M059J (cell line): ENCODE measurements at places on chromosomes 1 and 21.

GRCh38 chr1:36734356-36734755 lies 251.6 kb upstream of the CSF3R start:
- no peak for DNase-seq

DNA sequence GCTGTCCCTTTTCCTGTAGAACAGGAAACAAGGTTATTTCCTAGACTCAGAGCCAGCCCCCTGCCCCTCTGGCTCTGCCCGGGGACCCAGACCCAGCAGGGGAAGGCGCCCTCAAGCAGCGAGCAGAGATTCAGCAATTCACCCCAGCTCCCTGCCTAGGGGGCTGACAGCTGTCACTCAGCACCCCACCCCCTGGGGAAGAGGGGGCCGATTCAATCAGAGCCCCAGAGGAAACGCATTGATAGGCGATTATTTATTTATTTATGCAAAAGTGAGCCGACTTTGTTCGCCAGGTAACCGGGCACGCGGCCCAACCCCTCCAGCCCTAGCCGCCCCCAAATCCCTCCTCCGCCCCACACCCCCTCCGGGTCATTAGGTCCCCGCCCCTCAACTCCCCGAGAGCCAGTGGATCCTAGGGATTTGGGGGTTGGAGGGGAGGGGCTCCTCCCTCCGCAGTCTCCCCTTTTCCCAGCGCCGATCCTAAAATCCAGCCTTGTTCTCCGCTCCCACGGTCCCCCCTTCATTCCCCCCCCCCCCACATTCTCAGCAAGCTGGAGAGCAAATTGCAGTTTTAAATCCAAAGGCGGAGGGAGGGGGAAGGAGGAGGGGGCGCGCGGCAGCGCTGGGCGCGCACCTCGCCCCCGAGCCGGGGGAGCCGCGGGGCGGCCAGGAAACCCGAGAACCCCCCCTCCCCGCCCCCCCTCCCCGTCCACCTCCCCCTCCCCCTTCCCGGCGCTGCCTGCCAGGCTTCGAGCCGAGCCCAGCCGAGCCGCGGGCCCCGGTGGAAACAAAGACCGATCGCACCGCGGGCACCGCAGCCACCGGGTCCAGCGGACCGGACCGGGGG lies 1.3 kb downstream of the AHDC1 start:
- no peak for DNase-seq

GRCh38 chr1:60969971-60970509 lies 112.3 kb upstream of the NFIA start:
- DNase-seq, result no peak

DNA sequence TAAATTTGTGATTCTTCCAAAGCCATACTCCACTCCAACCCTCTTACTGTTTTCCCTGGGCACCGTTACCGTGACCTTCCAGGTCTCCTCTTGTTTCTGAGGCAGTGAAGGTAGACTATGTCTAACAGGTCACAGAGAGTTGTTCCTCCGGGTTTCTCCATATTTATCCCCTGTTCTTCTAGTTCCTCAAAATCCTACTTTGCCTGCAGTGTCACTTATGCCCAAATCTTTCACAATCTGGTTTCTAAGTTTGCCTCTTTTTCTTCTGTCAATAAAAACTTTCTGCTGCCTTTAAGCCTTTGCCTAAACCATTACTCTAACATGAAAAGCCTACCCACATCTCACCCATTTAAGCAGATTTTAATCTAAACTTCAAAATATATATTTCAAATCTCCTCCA lies 87.7 kb downstream of the C4BPA start:
- DNase-seq, result no peak

GRCh38 chr1:24253571-24253970 lies 65.6 kb upstream of the GRHL3 start:
- no peak for DNase-seq

DNA sequence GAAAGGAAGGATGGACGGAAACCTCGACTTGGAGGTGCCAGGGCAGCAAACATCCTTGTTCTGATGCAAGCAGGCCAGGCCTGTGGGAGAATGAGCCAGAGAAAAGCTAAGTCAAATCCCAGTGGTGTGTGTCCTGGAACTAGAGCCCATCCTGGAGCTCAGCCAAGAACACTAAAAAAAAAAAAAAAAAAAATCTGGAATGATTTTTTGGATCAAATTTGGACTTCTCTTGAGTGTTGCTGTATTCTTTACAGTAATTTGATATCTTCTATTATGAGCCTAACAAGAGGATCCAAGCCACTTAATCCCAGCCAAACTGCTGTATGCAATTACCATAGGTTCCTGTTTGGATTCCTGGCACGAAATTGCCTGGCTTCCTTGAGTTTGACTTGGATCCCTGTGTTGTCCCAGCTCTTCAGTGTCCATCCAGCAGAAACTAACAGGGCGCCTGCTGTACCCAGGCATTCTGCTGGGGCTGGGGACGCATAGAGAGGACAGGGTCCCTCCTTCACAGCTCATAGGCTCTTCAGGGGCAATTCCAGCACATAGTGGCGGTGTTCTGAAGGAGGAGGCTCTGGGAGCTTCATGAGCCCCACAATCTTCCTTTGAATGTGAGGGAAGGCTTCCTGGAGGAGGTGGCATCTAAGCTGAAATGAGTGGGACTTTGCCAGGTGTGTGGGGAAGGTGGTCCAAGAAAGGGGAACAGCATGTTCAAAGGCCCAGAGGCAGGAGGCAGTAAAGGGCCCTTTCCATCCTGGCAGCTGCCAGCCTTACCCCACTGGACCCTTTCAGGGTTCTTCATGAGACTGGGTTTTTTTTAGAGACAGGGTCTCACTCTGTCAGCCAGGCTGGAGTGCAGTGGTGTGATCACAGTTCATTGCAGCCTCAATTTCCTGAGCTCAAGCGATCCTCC lies 24.7 kb downstream of the EPHX1 start:
- DNase-seq, result peak; percentile 36

- no peak for DNase-seq
Observed at GRCh38 chr1:205849619-205850355, at the start of gene PM20D1. TSS of gene PM20D1 (minus strand) at chr1:205850132. CDS start at chr1:205850072, 60 bp downstream.

DNA sequence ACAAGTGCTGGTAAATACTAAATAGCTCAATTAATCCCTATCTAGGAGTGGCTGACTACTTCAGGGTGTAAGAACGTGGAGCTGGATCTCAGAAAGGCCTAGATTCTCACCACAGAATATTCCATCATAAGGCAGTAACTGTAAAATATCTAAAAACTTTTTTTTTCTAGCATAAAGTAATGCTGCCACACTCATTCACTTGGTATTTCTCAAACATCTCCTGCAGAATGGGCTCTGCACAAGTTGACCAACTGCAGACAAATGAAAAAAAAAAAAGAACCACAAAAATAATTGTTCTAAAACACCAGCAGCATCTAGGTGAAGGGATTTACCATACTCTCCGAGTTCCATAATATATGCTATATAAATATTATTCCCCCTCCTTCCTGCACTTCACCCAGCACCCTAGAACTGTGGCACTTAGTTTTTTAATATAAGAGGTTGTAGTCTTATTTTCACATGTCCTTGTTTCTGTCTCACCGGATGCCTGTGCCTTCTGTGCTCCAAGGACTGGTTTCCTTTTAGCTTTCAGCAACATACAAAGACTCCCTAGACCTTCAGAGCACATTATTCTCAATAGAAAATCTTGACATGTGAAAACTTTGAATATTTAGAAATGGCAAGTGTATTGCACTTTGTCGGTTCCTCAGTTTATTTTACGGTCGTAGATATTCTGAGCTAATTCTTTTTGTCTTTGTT lies 8.9 kb downstream of the VSIG8 start:
- peak; percentile 36 for DNase-seq

GRCh38 chr1:28395181-28395580 lies 25.6 kb downstream of the PHACTR4 start:
- DNase-seq, result no peak

GRCh38 chr1:66725885-66726665 lies 26.2 kb upstream of the DYNLT5 start:
- peak; percentile 68 for DNase-seq

DNA sequence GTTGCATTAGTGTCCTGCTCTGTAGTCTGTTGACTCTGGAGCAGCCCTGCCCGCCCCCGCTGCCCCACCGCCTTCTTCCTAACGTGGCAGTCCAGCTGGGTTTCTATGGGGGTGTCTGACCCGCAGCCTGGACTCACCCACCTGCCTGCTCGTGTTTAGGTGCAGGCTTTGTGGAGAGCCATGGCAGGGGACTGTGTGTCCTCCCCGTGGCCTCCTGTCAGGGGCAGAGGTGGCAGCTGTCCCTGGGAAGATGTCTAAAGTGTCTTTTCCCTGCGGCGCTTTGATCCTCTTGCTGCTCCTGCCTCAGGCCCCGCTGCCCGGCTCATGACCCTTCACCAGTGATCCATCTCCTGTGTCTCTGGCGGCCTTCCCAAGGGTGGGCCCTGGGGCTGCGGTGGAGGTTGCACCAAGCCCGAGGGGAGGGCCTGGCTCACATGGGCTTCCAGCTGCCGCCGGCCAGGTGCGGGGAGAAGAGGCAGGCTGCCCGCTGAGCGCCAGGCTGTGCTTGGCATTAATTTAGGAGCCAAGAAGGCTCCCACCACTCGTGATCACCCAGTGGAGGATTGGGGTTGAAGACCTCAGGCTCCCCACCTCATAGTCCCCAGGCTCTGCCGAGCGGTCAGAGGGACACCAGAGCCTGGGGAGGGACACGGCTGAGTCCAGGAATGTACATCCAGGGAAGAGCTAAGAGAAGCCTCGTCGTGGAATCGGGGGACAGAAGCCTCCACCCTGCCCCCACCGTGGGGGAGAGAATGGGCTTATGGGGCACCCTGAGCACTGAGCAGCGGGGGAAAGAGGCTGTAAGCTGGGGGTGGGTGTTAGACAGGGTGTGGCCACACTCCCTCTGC lies 44.1 kb downstream of the COL18A1 start:
- DNase-seq, result no peak

- DNase-seq, result peak; percentile 6
Observed at GRCh38 chr1:28236656-28237322, 865 bp downstream of the ATP5IF1 start.

GRCh38 chr1:26336477-26337205 lies 17.3 kb downstream of the CRYBG2 start:
- DNase-seq, result peak; percentile 70

- DNase-seq, result no peak
Observed at GRCh38 chr1:54372978-54373377, 33.2 kb downstream of the SSBP3 start.

DNA sequence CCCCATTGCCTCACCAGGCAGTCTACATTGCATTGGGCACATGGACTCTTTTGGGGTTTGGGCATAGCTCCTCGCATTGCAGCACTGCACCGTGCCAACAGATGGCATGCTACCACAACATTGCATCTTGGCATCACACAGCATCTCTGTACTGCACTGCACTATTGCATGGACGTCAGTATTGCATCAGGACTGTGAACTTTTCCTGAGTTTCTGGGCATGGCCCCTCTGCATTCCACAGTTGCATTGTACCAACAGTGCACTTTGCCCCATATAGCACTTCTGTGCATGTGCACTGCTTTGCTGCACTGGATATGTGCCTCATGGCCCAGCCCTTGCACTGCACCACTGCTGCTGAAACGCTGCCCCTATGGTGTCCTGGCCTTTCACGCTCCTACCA lies 9.6 kb downstream of the PTPRU start:
- peak; percentile 64 for DNase-seq

DNA sequence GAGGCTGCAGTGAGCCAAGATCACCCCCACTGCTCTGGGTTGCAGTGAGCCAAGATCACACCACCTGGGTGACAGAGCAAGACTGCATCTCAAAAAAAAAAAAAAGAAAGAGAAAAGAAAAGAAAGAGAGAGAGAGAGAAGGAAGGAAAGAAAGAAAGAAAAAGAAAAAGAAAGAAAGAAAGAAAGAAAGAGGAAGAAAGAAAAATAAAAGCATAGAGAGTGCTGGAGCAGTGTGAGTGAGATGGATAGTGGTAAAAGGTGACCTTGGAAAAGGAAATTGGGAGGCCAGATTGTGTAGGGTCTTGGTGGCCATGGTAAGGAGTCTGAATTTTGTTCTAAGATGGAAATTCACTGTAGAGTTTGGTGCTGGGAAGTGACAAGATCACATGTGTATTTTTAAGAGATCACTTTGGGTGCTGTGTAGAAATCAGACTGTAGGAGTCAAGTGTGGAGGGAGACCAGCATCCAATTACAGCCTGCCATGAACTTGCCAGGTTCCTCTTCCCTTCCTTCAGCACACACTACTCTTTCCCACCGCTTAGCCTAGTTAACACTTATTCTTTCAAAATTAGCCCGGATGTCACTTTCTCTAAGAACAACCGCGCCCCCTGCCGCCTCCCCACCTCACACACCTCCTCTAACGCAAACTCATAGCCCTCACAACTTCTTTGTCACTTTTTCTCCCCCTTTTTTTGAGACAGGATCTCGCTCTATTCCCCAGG lies 17.9 kb downstream of the MTX1 start:
- peak; percentile 86 for DNase-seq

DNA sequence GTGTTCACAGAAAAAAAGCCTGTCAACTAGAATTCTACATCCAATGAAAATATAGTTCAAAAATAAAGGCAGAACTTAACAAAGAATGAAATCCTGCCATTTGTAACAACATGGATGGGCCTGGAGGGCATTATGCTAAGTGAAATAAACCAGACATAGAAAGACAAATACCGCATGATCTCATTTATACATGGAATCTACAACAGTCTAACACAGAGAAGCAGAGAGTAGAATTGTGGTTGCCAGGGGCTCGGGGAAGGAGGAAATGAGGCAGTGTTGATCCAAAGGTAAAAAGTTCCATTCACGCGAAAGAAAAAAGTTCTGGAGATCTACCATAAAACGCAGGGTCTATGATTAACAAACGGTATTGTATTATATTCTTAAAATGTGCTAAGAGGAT lies 282.6 kb downstream of the MRPL39 start:
- peak; percentile 78 for DNase-seq

DNA sequence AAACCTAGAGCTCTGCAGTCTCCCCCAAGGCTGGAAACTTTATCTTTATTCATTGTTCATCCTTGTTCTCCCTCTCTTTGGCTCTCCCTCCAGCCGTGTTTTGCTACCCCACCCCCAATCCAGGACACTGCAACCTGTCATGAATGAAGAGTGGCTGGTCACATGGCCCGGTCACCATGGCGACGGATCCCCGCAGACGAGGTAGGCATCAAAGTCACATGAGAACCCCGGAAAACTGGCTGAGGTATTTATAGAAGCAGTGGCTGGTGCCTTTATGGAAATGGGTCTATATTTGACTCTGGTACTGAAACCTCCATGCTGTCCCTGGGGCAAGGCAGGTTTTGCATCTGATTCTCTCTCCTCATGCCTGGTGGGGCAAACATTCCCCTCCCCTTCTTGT lies 13.4 kb upstream of the SLC6A17 start:
- peak; percentile 29 for DNase-seq

DNA sequence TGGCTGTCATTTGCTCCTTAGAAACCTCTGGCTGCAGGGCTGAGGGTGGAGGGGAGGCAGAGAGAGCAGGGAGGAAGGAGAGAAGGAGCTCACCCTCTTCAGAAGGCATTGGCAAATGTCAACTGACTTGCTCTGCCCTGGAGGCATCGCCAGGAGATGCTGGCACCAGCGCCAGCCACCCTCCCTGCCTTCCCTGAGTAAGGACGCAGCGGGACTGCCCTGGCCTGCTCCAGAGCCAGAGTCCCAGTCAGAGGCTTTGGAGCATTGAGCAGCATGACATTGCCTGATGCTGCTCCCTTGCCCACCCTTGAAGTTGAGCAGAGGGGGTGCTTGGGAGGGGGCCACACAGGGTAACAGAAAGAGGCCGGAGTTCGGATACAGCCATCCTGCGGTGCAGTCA lies 62.3 kb downstream of the DISP3 start:
- DNase-seq, result no peak

GRCh38 chr1:20932437-20932977 lies 145.4 kb upstream of the HP1BP3 start:
- DNase-seq, result no peak

GRCh38 chr1:19664453-19665185 lies at the start of gene HTR6:
TSS of gene HTR6 (plus strand) at chr1:19664875. CDS start at chr1:19665754, 879 bp downstream.
- no peak for DNase-seq

GRCh38 chr1:211885747-211886522 lies 55.4 kb upstream of the LPGAT1 start:
- peak; percentile 11 for DNase-seq

- no peak for DNase-seq
Observed at GRCh38 chr1:112723511-112723839, 8.3 kb upstream of the PPM1J start.
